ENCODE measurements at places on chromosomes 1 and 21.

DNA sequence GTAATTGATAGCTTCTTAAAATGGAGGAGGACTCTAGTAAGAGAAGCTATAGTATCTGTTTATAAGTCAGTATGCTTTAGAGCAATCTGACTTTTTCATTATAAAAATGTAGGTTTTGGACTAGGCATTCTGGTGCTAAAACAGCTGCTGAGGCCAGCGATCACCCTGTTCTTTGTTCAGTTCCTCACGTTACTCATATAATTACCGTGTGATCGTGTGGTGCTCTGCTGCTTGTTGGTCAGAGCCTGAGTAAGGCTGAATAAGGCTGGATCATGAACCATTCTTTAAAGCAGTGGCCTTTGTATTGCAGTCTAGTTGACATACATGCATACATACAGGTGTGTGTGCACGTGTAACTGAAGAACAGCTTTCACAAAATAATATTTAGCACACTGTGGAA is 25.2 kb downstream of the CDC42 start:
- no peak for DNase-seq

GRCh38 chr1:190807629-190808028 is 330.0 kb upstream of the BRINP3 start:
- DNase-seq, result no peak

GRCh38 chr1:26277719-26278118 is 2.2 kb upstream of the SH3BGRL3 start:
- DNase-seq, result no peak

- no peak for DNase-seq
Observed at GRCh38 chr21:44505673-44506278, 34.2 kb downstream of the KRTAP10-1 start.

DNA sequence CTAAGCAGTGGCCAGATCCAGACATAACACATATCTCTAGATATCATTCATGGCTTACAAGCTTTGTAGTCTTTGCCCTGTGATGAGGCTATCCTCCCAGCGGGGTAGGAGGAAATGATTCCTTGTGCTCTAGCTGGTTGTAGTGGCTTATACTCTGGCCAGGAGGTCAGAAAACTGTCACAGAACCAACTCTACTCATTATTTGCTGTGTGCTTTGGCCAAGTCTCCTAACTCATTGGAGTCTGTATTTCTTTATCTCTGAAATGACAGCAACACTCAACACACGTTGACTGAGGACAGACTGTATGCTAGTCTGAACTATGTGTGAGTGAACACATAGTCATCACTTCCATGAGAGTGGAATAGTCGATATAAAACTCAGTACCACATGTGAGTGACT is 116.7 kb upstream of the F3 start:
- DNase-seq, result no peak

DNA sequence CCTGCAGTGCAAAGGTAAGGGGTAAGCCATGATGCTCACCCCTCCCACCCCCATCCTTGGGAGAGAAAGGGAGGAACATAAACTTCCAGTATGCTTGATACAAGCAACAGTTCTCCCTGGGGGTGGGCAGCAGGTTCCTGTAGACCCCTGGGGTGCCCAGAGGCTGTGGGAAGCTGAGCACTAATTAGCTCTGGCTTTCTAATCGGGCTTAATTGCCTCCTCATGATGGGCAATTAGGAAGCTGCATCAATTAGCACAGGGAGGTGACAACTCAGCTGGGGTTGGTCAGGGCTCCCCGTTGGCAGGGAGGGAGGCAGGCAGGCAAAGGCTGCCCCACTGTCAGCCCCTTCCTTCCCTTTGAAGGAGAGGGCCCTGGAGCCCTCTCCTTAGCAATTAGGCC is 15.7 kb upstream of the LMNA start:
- DNase-seq, result no peak

GRCh38 chr1:9413071-9413876 is 120.6 kb downstream of the SPSB1 start:
- no peak for DNase-seq

DNA sequence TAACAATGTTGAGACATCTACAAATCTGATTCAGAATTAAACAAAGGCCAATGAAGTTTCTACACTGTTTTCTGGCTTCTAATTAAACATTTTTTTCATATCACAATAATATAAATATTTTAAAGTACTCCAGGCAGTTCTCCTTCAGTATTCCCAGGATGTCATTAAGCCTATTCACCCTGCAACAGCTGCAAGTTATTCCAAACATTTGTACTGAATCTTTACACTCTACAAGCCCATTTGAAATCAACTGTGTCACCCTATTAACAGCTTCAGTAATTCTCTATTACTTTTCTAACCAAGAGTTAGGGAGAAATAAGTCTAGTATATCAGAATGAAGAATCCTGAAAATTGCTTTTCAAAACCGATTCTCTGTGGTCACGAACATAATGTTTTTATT is 124.6 kb downstream of the OLFML2B start:
- no peak for DNase-seq

DNA sequence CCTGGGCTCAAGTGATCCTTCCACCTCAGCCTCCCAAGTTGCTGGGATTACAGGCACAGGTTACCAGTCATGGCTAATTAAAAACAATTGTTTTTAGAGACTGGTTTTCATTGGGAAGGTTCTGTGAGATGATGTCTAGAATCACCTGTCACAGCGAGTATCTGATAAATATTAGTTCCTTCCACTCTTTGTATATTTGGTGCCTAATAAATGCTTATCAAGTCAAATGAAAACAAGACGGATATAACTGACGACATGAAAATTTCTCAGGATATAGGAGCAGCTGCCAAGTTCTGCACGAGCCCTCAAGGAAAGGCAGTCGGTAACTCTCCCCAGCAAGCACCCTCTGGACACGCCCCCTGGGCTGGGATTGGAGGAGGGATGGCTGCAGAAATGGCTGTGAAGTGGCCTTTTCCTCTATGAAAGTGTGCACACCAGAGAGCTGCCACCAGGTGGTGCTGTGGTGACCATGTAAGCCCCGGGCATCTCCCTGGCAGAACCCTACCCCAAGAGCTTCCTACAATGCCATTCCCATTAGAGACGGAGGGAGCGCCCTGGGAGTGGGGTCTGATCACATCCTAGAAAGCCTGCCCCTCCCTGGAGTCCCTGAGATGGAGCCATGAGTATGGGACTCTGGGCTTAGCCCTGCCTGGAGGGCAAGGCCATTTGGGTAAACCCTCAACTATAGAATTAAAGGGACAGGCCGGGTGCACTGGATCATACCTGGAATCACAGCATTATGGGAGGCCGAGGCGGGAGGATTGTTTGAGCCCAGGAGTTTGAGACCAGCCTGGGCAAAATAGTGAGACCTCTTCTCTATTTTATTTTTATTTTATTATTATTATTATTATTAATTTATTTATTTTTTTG is 50.9 kb downstream of the HTR6 start:
- peak; percentile 97 for DNase-seq

DNA sequence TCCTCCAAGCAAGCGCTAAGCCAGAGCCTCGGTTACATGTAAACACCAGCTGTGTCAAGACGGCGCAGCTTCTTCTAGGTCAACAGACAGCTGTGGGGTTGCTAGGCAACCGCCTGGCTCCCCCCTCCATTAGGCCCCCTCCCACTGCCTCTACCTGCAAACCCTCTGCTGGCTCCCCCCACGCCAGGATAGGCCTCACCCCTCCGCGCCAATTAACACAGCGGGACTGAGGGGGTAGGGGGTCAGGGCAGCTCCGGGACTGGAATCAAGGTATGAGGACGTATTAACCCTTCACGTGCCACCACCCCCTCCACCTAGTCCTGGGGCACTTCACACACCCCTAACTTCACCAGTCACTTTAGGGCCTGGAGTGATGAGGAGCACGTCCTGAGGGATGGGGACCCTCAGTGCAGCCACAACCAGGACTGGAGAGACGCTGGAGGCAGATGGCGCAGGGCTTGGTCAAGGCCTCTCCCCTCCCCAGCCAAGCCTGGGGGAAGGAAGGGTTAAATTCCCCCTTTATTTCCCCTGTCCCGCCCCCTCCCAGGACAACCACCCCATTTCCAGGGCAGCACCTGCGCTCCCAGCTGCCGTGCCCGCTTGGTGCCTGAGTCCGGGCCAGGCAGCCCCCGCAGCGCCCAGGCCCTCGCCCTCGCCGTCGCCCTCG is 37.4 kb upstream of the WASF2 start:
- peak; percentile 90 for DNase-seq

GRCh38 chr1:226979115-226979516 is 39.0 kb downstream of the COQ8A start:
- no peak for DNase-seq

DNA sequence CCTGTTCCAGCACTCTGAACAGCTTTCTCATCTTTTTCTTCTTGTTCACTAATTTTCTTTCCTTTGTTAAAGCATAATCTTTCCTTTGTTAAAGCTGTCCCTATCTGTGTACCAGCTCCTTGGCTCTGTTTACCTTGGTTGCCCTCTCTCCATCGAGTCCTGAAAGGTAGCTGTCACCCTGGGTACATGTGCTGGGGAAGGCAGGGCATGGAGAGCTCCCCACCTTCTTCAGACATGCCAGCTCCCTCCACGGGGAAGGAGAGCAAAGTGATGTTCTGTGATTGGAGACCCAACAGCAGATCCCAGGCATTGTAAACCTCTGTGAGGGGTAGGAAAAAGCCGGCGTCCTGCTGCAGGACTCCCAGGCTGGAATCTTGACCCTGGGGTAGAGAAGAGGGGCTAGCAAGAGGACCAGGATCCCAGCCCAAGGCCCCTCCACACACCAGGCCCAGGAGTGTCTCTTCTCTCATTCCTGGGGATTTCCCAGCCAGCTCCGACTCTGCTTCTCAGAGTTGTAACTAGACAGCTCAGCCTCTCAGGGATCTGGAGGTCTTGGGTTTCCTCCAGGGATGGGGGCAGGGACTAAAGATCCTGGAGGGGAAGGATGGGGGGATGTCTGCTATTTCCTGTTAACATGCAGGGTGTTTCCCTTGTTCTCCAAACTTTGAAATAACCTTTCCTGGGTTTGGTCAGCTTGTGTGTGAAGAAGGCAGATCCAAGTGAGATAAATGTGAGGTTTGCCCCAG is 34.4 kb downstream of the TMCC2 start:
- DNase-seq, result no peak

GRCh38 chr1:232084584-232085223 is 458.1 kb downstream of the DISC1 start:
- DNase-seq, result no peak

DNA sequence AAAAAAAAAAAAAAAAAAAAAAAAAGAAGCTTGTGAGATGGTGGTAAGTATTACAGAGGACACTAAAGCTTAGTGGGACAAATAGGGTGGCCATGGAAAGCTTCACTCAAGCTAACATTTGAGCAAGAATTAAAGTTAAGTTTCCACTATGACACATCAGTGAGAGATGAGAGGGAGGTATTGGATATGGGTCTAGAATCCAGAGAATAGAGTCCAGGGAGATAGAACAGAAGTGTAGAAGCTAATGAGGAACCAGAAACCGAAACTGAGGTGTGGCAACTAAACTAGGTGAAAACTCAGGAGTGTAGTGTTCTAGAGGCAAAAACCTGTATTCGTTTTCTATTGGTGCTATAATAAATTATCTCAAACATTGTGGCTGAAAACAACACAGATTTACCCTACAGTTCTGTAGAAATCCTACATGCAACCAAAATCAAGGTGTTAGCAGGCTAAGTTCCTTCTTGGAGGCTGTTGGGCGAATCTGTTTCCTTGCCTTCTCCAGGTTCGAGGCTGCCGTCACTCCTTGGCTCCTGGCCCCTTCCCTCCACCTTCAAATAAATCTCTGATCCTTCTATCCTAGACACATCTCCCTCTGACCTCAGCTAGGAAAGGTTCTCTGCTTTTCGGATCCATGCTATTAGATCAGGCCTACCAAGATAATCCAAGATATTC is 36.2 kb downstream of the PTP4A2 start:
- no peak for DNase-seq

DNA sequence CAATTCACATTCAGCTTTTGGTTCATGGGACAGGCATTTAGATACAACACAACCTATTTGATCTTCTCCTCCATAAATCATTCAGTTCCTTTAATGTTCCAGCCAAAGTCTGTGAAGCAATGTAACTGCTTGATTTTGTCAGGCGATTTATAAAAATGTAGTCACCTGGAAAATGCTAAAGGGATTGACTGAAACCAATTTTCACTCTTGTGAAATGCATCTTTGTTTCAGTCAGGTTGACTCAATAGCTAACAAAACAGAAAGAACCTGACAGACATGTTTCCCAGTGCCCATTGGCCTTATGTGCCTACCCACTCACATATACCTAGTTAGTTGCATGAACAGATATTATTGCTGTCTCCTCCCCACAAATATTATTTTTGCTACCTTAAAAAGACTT is 335.7 kb downstream of the CHRM3 start:
- DNase-seq, result no peak

- no peak for DNase-seq
Observed at GRCh38 chr1:94608142-94608851, 66.7 kb upstream of the F3 start.

GRCh38 chr1:202049129-202049528 is 38.7 kb downstream of the ELF3 start:
- no peak for DNase-seq

GRCh38 chr21:41227357-41228005 is 59.5 kb downstream of the BACE2 start:
- DNase-seq, result no peak

GRCh38 chr1:204104331-204105130 is 31.6 kb downstream of the SOX13 start:
- no peak for DNase-seq

DNA sequence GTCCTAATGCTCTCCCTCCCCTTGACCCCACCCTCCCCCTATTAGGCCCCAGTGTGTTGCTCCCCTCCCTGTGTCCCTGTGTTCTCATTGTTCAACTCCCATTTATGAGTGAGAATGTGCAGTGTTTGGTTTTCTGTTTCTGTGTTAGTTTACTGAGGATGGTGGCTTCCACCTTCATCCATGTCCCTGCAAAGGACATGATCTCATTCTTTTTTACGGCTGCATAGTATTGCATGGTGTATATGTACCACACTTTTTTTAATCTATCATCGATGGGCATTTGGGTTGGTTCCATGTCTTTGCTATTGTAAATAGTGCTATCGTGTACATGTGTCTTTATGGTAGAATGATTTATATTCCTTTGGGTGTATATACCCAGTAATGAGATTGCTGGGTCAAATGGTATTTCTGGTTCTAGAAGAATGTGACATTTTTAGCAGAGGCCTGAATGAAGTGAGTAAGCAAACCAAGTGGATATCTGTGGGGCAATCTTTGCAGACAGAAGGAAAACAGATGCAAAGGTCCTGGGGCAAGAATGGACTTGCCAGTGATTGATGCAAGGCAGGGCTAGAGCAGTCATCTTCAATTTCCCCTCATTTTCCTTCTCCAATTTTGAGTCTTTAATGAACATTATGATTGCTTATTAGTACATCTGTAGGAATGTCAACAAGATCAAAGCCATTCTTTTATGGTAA is 50.2 kb downstream of the UBE4B start:
- no peak for DNase-seq

- no peak for DNase-seq
Observed at GRCh38 chr1:214880956-214881355, 201.6 kb upstream of the KCNK2 start.

All from posterior cingulate gyrus (tissue), 11 donors.